ENCODE measurements at places on chromosomes 7 and 10.
A peak's percentile ranks its signal among the peaks of the same experiment; 100 is the strongest.

GRCh38 chr10:48632166-48632565 lies 27.3 kb upstream of the ARHGAP22 start:
- DNase-seq = no peak

GRCh38 chr7:13920053-13920697 lies 69.3 kb downstream of the ETV1 start:
- peak; percentile 70 for DNase-seq

GRCh38 chr10:118980135-118980865 lies 49.2 kb upstream of the NANOS1 start:
- no peak for DNase-seq

DNA sequence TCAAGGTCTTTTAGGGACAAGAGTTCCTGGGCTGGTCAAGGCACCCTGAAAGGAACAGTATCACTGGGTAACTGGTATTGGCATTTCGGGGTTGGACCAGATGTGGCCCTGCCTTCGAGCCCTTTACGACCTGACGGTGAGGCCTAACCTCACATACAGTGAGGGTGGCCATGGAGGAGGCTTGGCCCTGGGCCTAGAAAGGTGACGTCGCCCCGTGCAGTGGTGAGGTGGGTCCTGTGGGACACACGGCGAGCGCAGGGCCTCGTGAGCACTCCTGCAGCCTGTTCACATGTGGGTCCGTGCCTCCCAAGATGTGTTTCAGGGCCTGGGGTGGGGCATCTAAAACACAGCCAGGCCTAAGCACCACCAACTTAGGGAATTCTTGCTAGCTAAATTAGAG lies 36.1 kb downstream of the CRHR2 start:
- no peak for DNase-seq

- DNase-seq = no peak
Measured at GRCh38 chr10:86648704-86649427, 5.5 kb upstream of the OPN4 start.

DNA sequence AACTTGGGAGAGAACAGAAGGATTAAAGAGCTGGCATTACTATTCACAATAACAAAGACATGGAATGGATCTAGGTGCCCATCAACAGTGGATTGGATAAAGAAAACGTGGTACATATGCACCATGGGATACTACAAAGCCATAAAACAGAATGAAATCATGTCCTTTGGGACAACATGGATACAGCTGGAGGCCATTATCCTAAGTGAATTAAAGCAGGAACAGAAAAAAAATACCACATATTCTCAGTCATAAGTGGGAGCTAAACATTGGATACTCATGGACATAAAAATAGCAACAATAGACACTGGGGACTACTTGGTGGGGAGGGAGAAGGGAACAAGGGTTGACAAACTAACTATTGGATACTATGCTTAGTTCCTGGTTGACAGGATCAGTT lies 133.2 kb upstream of the ITGB1 start:
- DNase-seq = no peak

- DNase-seq = no peak
Measured at GRCh38 chr10:48931188-48931587, 8.5 kb downstream of the LRRC18 start.

GRCh38 chr10:122531939-122532338 lies 28.6 kb upstream of the DMBT1 start:
- DNase-seq = peak; percentile 21

DNA sequence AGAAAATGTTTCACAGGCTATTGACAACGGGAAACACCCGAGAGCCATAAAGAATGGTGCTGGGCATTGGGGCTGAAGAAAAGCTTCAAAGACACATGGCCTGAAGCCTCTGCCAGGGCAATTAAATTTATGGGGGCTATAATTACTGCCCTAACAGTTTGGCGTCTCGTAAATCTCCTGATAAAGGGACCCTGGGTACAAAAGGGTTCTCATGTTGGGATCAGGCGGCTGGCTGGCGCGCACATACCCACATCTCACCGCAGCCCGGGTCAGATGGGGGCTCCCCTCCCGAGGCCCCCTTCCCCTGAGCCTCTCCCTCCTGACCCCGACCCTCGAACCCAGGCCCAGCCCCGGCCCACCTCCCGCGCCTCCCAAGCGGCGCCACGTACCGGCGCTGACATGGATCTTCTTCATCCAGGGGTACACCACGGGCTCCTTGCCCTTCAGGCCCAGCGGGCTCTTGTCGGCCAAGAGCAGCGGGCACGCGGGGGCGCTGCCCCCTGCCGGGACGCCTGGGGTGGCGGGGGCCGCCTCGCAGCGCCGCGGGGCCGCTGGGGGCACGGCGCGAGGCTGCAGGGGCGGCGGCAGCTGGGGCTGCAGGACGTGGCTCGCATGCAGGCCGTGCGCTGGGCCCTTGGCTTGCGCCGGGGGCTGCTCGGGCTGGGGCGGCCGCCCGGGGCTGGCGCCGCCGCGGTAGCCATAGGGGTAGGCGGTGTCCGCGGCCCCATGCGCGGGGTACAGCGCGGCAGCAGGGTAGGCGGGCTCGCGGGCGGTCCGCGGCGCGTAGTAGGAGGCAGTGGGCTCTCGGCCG lies 623 bp downstream of the HOXA4 start:
- no peak for DNase-seq

GRCh38 chr7:144508702-144509101 lies 105.2 kb upstream of the NOBOX start:
- DNase-seq = no peak

GRCh38 chr7:101418694-101419093 lies 56.0 kb downstream of the COL26A1 start:
- no peak for DNase-seq

- DNase-seq = no peak
Measured at GRCh38 chr7:69620063-69620462, 21.8 kb downstream of the AUTS2 start.

DNA sequence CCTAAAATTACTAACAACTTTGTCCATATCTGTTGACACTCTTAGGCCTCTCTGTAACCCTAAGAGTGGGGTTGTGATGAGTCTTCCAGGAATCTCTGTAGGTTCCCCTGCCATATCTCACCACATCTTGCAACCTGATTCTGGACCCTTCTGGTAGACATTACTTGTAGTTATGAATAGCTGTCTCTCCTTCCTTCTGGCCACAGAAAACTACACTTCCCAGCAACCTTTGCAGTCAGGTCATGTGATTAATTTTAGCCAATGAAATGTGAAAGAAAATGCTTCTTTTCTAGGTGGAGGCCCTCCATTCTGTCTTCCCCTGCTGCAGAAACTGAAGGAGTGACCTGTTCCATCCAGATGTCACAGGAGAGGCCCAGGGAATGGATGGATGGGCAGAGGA lies 147.6 kb upstream of the AOAH start:
- DNase-seq = no peak

- DNase-seq = no peak
Measured at GRCh38 chr7:134368851-134369544, 52.3 kb upstream of the SLC35B4 start.

DNA sequence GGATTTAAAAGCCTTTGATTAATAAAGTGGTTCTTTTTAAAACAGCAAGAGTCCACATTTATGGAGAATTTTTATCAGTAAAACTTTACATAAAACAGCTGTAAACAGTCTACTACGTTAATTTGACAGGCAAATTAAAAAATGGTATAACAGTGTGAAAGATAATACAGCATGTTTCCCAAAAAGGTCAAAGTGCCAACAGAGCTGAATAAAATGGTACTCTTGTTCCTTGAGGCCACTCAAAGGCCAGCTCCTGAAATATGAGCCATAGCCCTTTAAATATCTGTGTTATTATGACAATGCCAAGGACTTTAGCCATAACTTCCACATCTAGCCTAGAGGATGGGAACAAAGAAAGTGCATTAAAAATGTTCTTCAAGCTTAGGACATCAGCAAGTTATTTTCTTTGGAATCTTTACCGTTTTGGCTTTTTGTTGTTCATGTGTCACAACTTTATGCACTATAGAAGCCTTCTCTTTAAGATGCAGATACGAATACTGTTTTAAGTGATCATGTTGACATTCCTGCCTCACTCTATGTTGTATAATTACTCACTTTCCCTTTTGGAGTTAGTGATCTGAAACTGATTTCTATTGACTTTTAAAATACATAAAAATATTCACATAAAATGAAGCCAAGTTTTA lies 165.6 kb downstream of the RNLS start:
- DNase-seq = no peak

GRCh38 chr10:511849-512191 lies 177.6 kb downstream of the DIP2C start:
- DNase-seq = no peak

DNA sequence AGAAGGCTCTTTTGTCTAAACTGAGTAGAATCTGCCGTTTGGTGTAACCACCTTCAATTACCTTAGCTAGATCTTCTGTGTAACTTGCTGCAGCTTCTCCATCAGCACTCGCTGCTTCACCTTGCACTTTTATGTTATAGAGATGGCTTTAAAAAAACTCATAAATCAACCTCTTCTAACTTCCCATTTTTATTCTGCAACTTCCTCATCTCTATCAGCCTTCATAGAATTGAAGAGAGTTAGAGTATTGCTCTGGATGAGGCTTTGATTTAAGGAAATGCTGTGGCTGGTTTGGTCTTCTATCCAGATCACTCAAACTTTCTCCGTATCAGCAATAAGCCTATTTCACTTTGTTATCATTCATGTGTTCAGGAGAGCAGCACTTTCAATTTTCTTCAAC lies 1131.9 kb upstream of the CELF2 start:
- no peak for DNase-seq

- DNase-seq = no peak
Measured at GRCh38 chr7:38839851-38840250, 69.1 kb downstream of the VPS41 start.

GRCh38 chr7:98420966-98421612 lies 20.2 kb upstream of the BAIAP2L1 start:
- DNase-seq = peak; percentile 79

- no peak for DNase-seq
Measured at GRCh38 chr10:121593281-121594075, 4.8 kb downstream of the FGFR2 start.

DNA sequence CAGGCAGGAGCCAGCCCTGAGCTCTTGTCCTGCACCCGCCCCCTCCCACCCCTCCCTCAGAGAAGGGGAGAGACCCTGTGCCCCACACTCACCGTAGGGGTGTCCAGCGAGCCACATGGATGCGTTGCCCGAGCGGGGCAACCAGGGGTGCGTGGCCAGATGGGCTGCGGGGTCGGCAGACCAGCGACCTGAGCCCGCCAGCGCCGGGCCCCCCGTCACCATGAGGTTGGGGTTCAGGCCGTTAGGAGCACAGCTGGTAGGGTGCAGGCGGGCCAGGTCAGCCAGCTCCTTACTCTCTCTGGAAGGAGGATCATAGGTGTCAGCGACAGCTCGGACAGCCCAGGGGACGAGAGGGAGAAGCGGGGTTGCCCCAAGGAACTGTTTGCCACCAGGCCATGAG lies 46.4 kb downstream of the TNRC18 start:
- DNase-seq = no peak

GRCh38 chr7:27064661-27065060 lies 31.1 kb downstream of the HOXA1 start:
- DNase-seq = no peak

DNA sequence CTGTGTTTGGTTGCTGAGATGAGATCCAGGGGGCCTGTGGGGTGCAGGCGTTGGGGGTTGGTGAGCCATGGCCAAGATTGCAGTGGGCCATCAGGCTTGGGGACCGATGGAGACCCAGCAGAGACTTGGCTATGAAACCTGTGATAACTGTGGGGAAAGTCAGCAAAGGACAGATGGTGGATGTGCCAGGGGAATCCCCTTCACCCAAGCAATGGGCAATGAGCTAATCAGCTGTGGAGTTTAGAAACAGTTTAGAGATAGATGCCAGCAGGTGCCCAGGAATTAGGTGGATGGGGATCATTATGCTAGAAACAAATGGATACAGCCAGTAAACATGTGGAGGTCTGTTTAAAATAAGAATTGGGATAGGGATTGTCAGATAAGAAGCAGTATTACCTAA lies 151.4 kb upstream of the FERD3L start:
- no peak for DNase-seq

DNA sequence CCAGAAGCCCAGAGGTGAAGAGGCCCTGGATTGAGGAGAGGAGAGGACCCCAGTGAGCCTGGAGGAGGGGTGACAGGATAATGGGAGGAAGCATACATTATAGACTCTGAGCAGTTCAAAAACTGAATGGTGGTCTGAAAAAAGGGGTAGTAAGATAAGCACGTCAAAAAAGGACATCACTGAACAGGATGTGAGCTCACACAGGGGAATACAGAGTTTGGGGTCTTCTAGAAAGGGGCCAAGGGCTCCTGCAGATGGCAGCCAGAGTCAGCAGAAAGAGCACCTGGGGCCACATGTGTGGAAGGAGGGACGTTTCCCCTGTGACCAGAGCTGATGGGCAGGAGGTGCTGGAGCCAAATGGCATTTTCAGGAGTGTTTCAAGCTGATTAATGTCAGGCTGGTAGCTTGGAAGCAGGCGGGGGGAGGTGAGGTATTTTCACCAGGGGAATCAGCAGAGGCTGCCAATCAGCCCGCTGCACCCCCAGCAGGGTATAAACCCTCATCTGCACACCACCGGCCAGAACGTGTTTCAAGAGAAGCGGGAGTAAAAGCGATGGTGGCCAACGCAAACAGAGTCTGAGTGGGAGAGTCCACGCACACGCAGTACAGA lies 85.8 kb downstream of the TNS3 start:
- DNase-seq = no peak

GRCh38 chr10:23585186-23585585 lies 146.3 kb downstream of the OTUD1 start:
- peak; percentile 28 for DNase-seq

DNA sequence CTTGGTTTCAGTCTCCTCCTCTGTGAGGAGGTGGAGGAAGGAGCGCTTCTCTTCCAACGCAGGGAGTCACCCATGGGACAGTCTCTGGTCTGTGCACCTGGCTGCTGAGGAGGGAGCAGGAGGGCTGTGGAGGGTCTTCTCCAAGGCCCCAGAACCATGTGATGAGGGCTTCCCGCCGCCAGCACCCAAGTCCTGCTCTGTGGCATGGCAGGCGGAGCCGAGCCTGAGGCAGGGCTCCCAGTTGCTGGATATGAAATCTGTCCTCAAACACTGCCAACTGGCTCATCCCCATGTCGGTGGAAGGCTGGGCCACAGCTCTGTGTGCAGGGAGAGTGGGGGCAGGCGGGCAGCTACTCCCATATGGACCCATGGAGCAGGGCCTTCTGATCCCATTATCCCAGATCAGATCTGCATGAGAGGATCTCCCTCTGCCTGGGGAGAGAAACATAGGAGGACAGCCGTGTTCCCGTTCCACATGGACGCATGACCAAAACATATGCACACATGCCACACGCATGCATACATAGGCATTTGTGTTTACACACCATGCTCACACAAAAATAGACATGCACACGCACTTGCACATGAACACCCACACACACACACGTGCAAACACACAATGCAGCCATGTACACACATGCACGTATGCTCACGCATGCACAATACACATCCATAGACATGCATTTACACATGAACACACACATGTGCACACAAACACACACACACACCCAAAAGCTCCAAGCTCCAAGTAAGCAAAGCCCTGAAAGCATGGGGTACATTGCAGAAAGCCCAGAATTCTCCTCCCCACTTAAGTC lies 38.8 kb upstream of the EN2 start:
- DNase-seq = no peak

GRCh38 chr7:27189997-27190748 lies 5.1 kb upstream of the HOXA11 start:
- no peak for DNase-seq

- peak; percentile 42 for DNase-seq
Measured at GRCh38 chr10:89217057-89217990, 10.2 kb upstream of the CH25H start.

Data from NCI-H2029 treated with DMSO at 0.1 percent for 48 hours (cell line).